ENCODE measurements at places on chromosomes 6 and 20.

- DNase-seq: no peak
Measured at GRCh38 chr6:108665495-108666196, 104.9 kb downstream of the FOXO3 start.

GRCh38 chr6:170250981-170251775, 39.7 kb downstream of the DLL1 start:
- DNase-seq: no peak

DNA sequence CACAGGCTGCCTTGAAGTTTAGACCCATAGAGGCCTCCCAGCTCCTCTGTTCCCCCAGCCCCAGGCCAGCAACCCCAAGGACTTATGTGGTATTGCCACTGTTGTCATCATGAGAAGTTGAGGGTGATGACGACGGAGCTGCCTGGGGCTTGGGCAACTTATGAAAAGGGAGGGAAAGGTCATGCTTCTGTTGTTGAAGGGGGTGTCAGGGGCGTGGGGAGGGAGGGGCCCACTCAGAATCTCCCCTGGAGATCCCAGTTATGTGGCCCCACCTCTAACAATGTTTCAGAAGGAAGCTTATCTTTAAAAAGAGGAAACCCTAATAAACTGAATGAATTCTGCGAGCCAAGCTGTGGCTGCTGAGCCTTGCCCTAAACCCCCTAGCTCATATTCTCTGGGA, 4.2 kb downstream of the ADTRP start:
- no peak for DNase-seq

DNA sequence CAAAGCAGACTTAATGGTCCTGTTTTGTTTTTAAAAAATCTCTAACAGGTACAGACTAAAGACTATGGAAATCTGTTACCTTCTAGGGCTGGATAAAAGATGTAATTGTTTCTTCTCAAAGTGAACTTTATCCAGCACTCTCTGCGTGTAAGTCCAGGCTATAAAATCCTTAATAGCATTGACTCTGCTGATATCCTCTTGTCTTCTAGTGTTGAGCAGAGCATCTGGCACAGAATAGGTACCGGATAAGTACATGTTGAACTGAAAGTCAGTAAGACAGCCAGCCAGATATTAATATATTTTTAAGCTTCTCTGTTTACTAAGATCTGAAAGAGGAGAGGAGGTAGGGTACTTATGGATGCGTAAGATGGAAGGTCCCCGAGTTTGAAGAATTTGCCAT, 262.3 kb downstream of the TBC1D7 start:
- DNase-seq: no peak

DNA sequence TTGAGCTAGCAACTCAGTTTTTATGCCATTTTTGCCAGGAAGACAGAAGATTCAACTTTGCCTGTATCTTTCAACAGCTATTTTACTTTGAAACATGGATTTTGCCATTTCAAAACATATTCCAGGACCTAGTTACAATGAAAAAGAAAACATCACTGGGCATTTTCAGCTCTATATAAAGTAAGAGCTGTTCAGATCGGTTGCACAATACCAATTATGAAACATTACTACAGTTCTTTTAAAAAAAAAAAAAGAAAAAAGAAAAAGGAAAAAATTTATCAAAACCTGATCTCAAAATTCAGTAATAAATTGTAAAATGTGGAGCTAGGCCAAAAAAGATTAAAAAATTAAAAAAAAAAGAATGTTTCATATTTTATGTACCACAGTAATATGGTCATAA, 15.6 kb downstream of the BCLAF1 start:
- DNase-seq: no peak
